ENCODE measurements at places on chromosomes 12 and 14.

DNA sequence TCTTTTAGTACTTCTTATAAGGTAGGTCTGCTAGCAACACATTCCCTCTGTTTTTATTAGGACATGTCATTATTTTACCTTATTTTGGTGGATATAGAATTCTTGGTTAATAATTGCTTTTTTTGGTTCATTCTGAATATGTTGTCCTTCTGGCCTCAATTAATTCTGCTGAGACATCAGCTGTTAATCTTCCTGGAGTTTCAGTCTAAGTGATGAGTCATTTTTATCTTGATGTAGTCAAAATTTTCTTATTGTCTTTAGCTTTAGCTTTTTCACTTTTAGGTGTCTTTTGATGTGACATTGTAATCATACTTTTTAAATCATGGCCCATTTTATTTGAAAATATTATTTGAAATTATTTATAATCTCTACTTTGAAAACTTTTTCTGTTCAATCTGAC is 104.9 kb upstream of the PMCH start:
- DNase-seq: no peak

- peak; percentile 3 for DNase-seq
Measured at GRCh38 chr12:27780612-27781408, 774 bp upstream of the MANSC4 start.

GRCh38 chr14:35158491-35158890 is 36.1 kb downstream of the PRORP start:
- DNase-seq: no peak

- DNase-seq: peak; percentile 31
Measured at GRCh38 chr14:68733086-68733914, 59.6 kb downstream of the ZFP36L1 start.

DNA sequence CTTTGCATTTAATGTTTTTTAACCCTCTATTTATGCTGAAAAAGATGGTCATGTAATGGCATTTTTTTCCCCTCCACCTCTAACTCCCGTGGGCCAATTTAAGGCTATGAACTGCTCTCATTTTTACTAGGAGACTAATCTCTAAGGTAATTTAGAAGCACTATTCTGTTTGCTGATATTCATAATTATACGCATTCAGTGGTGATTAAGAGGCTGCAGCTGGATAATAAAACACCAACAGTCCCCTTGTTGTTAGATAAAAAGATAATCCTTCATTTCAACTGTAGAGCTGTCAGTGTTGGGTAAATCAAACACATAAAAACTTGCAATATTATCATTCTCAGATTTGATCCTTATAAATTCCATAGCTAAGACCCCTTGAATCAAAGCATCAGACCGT is 8.9 kb downstream of the MYO1H start:
- DNase-seq: no peak

DNA sequence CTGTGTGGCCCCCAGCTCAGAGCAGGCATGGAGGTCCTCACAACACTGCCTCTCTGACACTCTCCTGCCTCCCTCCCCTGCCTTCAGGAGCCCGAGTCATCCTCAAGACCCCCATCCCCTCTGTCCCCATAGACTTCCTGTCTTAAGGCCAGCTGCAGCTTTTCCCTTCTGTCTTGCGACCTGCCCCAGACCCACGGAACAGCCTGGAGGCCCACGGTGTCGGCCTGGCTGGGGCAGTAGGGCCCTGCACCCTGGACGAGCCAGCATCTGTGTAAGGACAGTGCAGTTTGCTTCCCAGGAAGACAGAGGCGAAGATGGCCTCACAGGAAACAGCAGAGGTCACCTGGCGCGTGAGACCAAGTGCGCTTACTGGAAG is 9.7 kb downstream of the TEDC1 start:
- DNase-seq: no peak

DNA sequence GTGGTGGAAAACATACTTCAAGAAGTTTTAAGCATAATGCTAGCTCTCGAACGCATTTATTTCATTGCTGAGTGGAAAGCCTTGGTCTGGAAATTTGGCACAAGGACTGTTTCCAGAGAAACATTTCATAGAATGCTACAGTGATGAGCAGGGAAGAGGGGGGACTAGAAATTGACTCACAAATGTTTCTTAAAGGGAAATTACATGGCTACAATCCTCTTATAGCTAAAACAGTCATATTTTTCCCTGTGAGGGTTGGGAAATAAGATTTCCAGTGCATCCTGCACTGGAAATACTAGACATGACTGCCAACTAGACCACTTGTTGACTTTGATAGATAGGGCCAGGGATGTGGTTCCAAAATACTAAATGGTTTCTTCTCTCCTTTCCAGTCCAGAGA is 197.3 kb upstream of the RGS6 start:
- DNase-seq: no peak

DNA sequence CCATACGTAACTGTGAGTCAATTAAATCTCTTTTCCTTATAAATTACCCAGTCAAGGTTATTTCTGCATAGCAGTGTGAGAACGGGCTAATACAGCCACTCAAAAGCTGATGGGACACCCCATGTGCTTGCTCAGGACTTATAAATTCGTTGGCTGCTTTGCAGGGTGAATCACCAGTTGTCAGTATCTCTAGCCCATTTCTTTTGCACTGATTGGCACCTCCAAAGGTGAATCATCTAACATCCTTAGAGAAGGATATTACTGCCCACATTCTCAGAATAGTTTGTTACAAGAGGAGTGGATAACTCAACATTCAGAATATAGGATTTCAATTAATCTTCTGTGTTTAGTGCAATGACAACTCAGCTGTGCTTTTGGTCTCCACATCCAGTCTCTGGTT is 601.5 kb downstream of the KCNH5 start:
- DNase-seq: no peak

Data from CD4-positive, alpha-beta T cell treated with Interleukin-10 for 1 hour (primary cell).